Hematopoietic multipotent progenitor cell (in vitro differentiated cells): ENCODE measurements at places on chromosomes 1 and 21. TPM values are rescaled to one million over a fixed set of nuclear protein-coding genes. Genes with fewer than 3 reads are reported as not detected.

- no peak for DNase-seq
These were observed 21.3 kb downstream of the BACH1 start for GRCh38 chr21:29320031-29320430.

DNA sequence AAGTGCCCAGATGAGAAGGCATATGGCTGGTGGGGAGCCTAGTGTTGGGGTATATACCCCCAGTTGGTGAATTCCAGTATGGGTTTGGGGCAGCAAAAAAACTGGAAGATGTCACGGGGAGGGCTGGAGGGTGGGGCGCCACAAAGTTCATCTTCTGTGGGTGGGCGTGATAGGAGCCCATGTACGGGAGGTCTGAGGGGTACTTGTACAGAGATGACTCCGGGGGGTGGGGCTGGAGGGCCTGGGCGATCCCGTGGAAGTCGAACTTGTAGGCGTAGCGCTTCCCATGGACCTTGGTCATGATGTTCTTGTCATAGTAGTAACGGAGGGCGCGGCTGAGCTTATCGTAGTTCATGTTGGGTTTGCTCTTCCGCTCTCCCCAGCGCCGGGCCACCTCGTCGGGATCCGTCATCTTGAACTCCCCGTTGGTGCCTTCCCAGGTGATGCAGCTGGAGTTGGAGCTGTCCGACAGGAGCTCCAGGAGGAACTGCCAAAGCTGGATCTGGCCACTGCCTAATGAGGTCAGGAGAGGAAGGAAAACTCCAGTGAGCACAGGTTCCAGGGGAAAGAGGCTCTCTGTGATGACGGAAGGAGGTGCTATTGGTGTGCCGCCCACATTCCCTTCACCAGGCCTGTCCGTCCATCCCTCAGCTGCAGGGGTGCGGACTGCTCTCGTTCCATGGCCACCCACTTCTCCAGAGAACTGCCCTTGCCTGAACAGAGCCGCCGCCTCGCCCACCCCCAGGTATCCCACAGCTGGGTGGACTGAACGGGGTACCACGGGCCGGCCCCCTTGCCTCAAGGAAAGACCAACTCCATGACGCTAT, 114.7 kb downstream of the ERG start:
- no peak for DNase-seq

GRCh38 chr1:168626326-168626725, 49.9 kb downstream of the XCL1 start:
- no peak for DNase-seq

DNA sequence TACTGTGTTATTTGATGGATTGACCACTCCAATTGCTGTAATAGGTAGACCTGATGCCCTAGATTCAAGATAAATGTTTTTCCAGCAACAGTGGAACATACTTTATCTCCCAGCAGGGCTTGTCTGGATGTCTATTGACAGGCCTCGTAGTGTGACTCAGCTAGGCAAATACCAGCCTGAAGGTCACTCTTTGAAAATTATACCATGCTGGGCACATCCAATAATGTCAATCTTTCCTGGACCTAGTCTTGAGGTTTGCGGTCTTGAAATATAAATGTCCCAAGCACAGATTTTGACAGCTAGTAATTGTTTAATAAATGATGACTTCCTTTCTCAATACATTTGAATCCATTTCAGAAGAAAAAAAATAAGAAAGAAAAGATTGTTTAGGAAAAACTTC, 1138.0 kb upstream of the TMPRSS15 start:
- no peak for DNase-seq

GRCh38 chr1:209546390-209547085, 37.0 kb upstream of the CAMK1G start:
- DNase-seq: no peak

- no peak for DNase-seq
These were observed at the start of gene HES3 for GRCh38 chr1:6243993-6244392. HES3 (plus strand) TSS chr1:6244179; CDS start chr1:6244366, 187 bp downstream.

GRCh38 chr1:153357076-153357852, 390 bp upstream of the S100A9 start:
- no peak for DNase-seq

DNA sequence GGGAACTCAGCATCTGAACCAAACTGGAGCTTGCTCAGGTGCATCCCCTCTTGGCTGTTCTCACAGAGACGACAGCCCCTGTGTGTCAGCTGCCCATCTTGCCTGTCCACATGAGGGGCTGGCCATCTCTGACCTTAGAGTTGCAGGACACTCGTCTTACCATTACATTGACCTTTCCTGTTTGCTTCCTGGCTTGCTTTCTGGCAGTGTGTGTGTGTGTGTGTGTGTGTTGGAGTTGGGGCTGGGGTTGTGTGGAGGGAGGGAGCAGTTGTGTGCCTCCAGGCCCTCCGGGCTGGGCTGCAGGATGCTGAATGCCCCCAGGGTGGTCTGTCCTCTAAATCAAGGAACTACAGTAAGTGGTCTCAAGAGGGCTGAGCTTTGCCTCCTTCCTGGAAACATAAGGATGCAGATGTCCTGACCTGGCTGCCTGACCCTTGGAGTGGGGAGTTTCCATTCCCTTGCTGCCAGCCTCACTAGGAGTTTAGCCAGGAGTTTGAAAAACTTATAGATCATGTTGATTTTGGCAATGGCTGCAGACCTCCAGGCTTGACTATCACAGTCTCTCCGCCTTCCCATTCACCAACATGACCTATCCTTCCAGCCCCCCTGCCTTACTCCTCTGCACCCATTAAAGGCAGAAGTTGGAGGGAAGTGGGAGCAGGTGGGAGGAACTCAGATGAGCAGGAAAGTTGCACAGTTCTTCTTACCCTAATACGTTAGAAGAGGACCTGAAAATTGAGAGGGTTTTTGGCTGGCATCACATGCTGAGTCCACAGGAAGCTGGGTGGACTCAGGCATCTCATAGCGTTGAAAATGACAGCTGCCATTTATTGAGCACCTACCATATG, 19.0 kb downstream of the RASSF5 start:
- DNase-seq: no peak

DNA sequence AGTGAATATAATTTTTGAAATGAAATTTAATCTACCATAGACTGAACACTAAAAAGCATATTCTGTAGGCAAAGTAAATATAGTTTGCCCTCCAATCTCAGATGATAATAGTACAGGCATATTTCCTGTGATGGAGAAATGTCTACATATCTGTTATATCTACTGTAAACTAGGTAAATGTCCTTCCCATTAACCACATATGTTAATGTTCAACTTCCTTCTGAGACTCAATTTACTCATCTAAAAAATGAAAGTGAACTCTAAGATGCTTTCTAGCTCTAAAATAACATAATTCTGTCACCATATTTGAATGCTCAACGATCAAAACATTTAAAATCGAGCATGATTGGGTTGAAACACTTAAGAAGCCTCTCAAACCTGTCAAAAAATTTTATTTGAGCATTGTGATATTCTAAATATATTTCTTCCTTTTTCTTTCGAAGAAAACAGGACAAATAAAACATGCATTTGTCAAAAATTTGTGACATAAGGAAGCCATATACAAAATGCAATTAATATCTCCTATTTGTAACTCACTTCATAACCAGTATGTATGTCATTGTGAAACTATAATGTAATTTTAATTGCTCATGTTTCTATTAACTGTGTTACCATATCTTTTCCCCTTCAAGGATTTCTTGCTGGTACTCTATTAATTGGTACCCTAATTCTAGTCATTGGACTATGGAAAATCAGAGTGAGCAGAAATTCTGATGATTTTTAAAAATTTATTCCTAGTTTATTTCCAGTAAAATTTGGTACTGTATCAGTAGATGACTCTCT, 34.2 kb downstream of the CD55 start:
- no peak for DNase-seq

- no peak for DNase-seq
These were observed 5.4 kb downstream of the HSD11B1 start for GRCh38 chr1:209710093-209710492.

- DNase-seq: no peak
These were observed 16.7 kb upstream of the ATP1B1 start for GRCh38 chr1:169089776-169090175.

Gene POLR3C
- total RNA-seq: 46.0 TPM

Gene ALG14
- total RNA-seq: 0.54 TPM

Gene USP33
- total RNA-seq: 31.8 TPM

Gene MRAP
- total RNA-seq: not detected

Gene MARK1
- not detected for total RNA-seq

Gene BCL2L15
- under 0.01 TPM for total RNA-seq

Gene PGLYRP3
- total RNA-seq: not detected

Gene TOR1AIP1
- 28.0 TPM for total RNA-seq
